Hair follicular keratinocyte (primary cell): ENCODE measurements at places on chromosomes 5 and 9. TPM values are rescaled to one million over a fixed set of nuclear protein-coding genes. Genes with fewer than 3 reads are reported as not detected.

Gene ENC1
- total RNA-seq: 30.9 and 31.8 TPM in 2 replicates

Gene OTP
- not detected in 2 replicates for total RNA-seq

Gene PIP5KL1
- 10.2 and 21.9 TPM in 2 replicates for total RNA-seq

Gene TMEM215
- not detected in 2 replicates for total RNA-seq

Gene ANKRD33B
- 0.42 and 0.94 TPM in 2 replicates for total RNA-seq

Gene OR1N2
- total RNA-seq: not detected in 2 replicates

Gene CDO1
- not detected in 2 replicates for total RNA-seq

Gene RXRA
- 35.8 and 41.9 TPM in 2 replicates for total RNA-seq

Gene GPSM1
- 6.9 and 18.3 TPM in 2 replicates for total RNA-seq

Gene FBXL7
- 1.0 and 1.1 TPM in 2 replicates for total RNA-seq

Gene NDST1
- total RNA-seq: 52.8 and 73.5 TPM in 2 replicates

Gene TRIP13
- 24.7 and 63.7 TPM in 2 replicates for total RNA-seq

Gene CAVIN4
- under 0.01 and 0.08 TPM in 2 replicates for total RNA-seq

Gene MLANA
- total RNA-seq: not detected in 2 replicates

Gene C9orf153
- not detected in 2 replicates for total RNA-seq

Gene DMRTA1
- total RNA-seq: 0.62 and 0.84 TPM in 2 replicates

Gene PCSK5
- total RNA-seq: 0.34 and 1.1 TPM in 2 replicates

Gene CCDC171
- 0.47 and 0.49 TPM in 2 replicates for total RNA-seq

Gene FSTL4
- total RNA-seq: 0.61 and 2.3 TPM in 2 replicates

Gene HAVCR1
- not detected in 2 replicates for total RNA-seq

Gene TAF1L
- not detected in 2 replicates for total RNA-seq

Gene CARTPT
- not detected in 2 replicates for total RNA-seq

Gene FOXD4L5
- total RNA-seq: not detected in 2 replicates

Gene SLC45A2
- not detected in 2 replicates for total RNA-seq

Gene GARIN3
- not detected in 2 replicates for total RNA-seq

Gene C9
- 0.08 TPM in 1 of 2 replicates, not detected in the other for total RNA-seq

Gene SLC6A19
- not detected in 2 replicates for total RNA-seq

Gene LCN10
- not detected in 2 replicates for total RNA-seq

Gene TAS2R1
- total RNA-seq: not detected in 2 replicates

Gene RNF208
- 0.23 TPM in 1 of 2 replicates, not detected in the other for total RNA-seq

Gene ADAMTS6
- total RNA-seq: 22.0 and 24.4 TPM in 2 replicates

Gene GABBR2
- total RNA-seq: 0.08 TPM in 1 of 2 replicates, not detected in the other

Gene TIGD6
- 2.3 and 4.2 TPM in 2 replicates for total RNA-seq

Gene LHX6
- total RNA-seq: 1.9 TPM in 1 of 2 replicates, not detected in the other

Gene PTRH1
- total RNA-seq: 66.5 and 76.0 TPM in 2 replicates

Gene STK32A
- total RNA-seq: under 0.01 TPM in 1 of 2 replicates, not detected in the other

Gene ZBTB6
- total RNA-seq: 5.7 and 6.5 TPM in 2 replicates

Gene SEMA4D
- total RNA-seq: 0.16 and 1.6 TPM in 2 replicates

Gene ASPN
- 0.08 TPM in 1 of 2 replicates, not detected in the other for total RNA-seq

Gene SOWAHA
- not detected in 2 replicates for total RNA-seq

Gene CSNK1A1
- total RNA-seq: 265 and 339 TPM in 2 replicates

Gene HAND1
- not detected in 2 replicates for total RNA-seq

Gene PCDHA1
- total RNA-seq: not detected in 2 replicates

Gene PCDHGC5
- 1.2 and 5.0 TPM in 2 replicates for total RNA-seq

Gene DAB2IP
- 28.3 and 28.8 TPM in 2 replicates for total RNA-seq

Gene SCGB3A2
- total RNA-seq: not detected in 2 replicates
